SK-N-SH treated with all-trans-retinoic acid at 6 μM for 48 hours (cell line): ENCODE measurements at places on chromosomes 3 and 15.

GRCh38 chr3:13308380-13308801 is 111.7 kb downstream of the NUP210 start:
- ATAC-seq, result peak; percentile 89

DNA sequence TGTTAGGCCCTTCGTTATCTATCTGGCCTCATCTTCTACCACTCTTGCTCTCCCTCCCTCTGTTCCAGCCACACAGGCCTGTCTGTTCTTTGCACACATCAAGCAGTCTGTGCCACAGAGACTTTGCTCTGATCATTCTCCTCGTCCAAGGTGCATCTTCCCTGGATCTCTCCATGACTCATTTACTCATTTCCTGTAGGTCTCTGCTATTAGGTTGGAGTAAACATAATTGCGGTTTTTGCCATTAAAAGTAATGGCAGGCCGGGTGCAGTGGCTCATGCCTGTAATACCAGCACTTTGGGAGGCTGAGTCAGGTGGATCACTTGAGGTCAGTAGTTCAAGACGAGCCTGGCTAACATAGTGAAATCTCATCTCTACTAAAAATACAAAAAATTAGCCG is 9.5 kb upstream of the C3orf49 start:
- peak; percentile 93 for ATAC-seq

- ATAC-seq, result no peak
These were observed 21.2 kb downstream of the ZNF860 start for GRCh38 chr3:32002561-32003368.

DNA sequence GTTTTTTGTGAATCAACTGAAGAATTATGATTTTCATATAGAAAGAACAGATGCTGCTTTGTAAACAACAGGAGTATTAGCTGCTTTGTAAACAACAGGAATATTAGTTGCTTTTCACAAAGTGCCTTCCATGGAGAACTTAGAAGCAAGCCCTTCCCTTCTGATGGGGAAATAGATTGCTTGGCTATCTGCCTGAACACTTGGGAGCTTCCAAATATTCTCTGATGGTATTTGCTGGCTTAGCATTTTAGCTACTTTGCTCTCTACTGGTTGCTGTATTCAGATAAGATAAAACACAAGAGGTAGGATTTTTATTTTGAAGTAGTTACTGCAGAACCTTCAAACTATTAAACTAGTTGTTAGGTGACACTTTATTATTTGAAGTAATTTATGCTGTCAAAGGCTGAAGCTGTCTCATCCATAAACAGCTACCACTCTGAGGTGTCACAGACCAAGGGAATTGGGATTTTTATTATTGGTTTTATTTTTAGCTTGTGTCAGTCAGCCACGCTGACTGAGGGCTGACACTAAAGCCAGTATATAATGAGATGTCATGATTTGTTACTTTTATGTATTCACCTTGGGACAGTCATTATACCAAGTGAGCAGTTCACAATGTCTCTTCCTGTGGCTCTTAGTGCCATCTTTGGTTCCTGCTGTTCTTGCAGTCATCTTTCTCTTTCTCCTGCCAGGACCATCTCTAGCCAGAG is 50.0 kb downstream of the ZIC1 start:
- no peak for ATAC-seq

DNA sequence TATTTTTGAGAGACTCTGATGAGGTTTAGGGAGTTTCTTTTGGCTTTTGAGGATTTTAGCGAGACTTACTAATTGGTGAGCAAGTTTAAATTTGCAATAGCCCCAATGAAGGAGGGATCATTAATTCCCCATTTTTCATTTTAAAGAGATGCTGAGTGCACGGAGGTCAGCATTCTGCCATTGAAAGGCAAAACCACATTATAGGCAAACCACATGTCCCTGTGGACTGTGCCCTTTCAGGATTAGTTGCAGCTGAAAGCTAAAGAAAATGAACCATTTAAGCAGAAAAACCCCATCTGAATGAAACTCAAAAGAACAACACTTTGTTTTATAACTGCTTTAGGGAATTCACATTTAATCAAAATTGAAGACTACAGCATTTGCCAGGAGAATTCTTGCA is 246.5 kb downstream of the PDZRN3 start:
- ATAC-seq, result no peak

- peak; percentile 94 for ATAC-seq
These were observed 14.5 kb downstream of the EMC4 start for GRCh38 chr15:34239151-34239808.

- peak; percentile 75 for ATAC-seq
These were observed 393 bp downstream of the ERICH6 start for GRCh38 chr3:150703299-150703755.

- no peak for ATAC-seq
These were observed 21.7 kb upstream of the EPHB3 start for GRCh38 chr3:184539801-184540435.

- no peak; the same call in 2 of the 3 replicates for ATAC-seq
These were observed 87.4 kb downstream of the ADAMTS9 start for GRCh38 chr3:64600246-64600950.

GRCh38 chr3:36827133-36827532 is 62.8 kb upstream of the DCLK3 start:
- no peak for ATAC-seq

- no peak for ATAC-seq
These were observed 203.3 kb downstream of the DTWD1 start for GRCh38 chr15:49823987-49824774.

GRCh38 chr3:194287977-194288706 is 63.0 kb downstream of the CPN2 start:
- no peak for ATAC-seq

GRCh38 chr3:127394984-127395662 is 107.3 kb upstream of the PRR20G start:
- no peak for ATAC-seq
